ENCODE measurements at places on chromosomes 4 and X.
A peak's percentile ranks its signal among the peaks of the same experiment; 100 is the strongest.

GRCh38 chrX:15843960-15844359, 10.7 kb downstream of the AP1S2 start:
- DNase-seq, result no peak

- DNase-seq, result no peak
Observed at GRCh38 chrX:22674932-22675331, 324.8 kb upstream of the DDX53 start.

DNA sequence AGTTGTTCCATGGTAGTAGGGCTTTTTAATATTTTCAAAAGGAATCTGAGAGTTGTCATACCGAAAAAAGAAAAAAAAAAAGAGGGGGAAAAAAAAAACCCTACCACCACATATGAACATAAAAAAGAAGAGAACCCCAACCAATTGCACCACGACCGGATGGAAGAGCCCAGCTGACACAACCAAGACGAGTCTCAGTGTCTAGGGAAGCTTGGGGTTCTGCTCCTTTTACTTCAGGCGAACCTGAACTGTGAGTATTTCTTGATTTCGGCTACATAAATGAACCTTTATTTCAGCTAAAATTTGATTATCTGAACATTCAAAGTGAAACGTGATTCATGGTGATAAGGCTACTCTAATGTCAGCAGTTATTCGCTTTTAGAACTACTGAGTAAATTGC, at the start of gene GPR34:
Gene GPR34, plus strand, starts transcription at position 139 of the 400 bp plus-strand sequence. CDS start 6,661 bp downstream, outside the sequence.
- DNase-seq, result no peak

DNA sequence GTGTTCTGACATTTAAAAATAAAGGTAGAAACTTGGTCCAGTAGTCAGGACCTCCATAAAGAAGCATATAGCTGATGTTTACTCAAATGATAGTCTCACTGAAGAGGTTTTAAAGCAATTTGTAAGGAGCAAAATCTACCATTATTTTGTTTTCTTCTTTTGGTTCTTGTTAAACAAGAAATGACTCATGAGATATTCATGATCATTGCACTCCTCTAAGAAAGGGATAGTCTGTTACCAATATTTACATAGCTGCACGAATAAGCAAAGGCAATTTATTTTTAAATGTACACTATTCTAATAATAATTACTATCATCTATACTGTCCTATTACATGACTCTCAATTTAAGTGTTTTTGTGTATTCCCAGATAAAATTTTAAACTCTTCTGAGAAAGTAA, 397.9 kb downstream of the FAM47B start:
- no peak for DNase-seq

- DNase-seq, result no peak
Observed at GRCh38 chrX:106696502-106696901, 30.0 kb upstream of the RNF128 start.

GRCh38 chr4:124183926-124184325, 528.6 kb downstream of the ANKRD50 start:
- DNase-seq, result no peak

- no peak for DNase-seq
Observed at GRCh38 chr4:24677909-24678308, 93.6 kb upstream of the DHX15 start.

GRCh38 chr4:2418650-2419571, at the start of gene CFAP99:
TSS of gene CFAP99 (plus strand) at chr4:2418955.
- peak; percentile 98 for DNase-seq

- no peak for DNase-seq
Observed at GRCh38 chr4:152479428-152480026, 56.4 kb downstream of the FBXW7 start.

DNA sequence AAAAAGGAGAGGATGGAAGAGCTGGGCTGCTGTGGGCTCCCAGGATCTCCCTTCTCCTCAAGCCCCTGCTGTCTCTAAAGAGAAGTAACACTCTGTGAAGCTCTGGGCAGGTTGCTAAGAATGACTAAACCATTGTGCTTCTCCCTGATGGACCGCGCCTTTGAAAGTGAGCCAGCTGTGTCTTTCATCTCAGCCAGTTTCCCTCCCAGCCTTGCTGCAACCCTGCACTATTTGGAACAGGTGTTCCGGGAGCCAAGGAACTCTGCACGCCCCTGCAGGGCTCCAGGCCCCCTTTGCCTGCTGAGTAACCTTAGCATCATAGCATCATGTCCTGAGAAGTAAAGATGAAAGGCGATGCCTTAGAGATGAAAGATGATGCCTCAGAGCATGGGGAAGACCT, 39.7 kb downstream of the SMIM20 start:
- DNase-seq, result no peak

GRCh38 chr4:2298532-2298991, 36.7 kb upstream of the MXD4 start:
- DNase-seq, result peak; percentile 38

- no peak for DNase-seq
Observed at GRCh38 chrX:40424259-40424658, 156.5 kb upstream of the ATP6AP2 start.

- DNase-seq, result no peak
Observed at GRCh38 chr4:149008415-149009025, 566.3 kb upstream of the NR3C2 start.

- DNase-seq, result peak; percentile 20
Observed at GRCh38 chr4:168849030-168849675, 160.9 kb downstream of the CBR4 start.

DNA sequence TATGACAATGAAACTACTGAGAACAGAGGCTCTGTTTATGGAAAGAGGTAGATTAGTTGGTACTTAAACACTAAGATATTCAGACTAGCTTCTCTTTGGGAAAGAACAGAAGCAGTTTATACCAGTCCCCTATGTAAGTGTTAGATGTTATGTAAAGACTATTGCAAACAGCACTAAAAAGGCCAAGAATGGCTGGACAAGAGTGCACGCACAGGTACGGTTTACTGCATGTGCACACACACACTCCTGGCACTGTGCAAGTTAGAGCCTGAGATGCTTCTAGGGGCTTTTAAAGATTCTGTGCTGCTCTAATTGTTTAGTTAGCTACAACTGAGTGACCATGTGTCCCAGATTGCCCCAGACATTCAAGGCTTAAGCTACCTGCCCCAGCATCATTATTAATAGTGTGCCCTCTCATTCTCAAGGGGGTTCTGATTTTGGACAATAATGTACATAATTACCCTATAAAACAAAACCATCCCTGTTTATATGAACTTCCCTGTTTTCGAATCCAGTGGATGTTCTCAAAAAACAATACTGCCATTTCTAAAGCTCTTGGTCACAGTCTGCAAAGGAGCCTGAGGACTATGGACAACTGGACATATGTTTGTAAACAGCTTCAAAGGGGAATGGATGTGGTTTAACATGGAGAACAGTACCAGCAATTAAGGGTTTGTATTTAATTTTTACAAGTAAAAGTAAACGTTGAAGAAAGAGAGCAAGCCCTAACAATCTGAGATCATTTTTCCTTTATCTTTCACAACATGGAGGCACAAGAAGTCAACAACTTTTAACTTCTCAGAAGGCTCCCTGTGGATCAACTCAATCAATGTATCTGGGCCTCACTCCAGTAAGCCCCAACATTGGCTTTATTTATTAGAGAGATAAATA, 2.0 kb downstream of the SETD7 start:
- DNase-seq, result no peak

GRCh38 chr4:23333946-23334878, 555.6 kb downstream of the PPARGC1A start:
- no peak for DNase-seq

- no peak for DNase-seq
Observed at GRCh38 chrX:47583240-47583861, 1.1 kb downstream of the TIMP1 start.

DNA sequence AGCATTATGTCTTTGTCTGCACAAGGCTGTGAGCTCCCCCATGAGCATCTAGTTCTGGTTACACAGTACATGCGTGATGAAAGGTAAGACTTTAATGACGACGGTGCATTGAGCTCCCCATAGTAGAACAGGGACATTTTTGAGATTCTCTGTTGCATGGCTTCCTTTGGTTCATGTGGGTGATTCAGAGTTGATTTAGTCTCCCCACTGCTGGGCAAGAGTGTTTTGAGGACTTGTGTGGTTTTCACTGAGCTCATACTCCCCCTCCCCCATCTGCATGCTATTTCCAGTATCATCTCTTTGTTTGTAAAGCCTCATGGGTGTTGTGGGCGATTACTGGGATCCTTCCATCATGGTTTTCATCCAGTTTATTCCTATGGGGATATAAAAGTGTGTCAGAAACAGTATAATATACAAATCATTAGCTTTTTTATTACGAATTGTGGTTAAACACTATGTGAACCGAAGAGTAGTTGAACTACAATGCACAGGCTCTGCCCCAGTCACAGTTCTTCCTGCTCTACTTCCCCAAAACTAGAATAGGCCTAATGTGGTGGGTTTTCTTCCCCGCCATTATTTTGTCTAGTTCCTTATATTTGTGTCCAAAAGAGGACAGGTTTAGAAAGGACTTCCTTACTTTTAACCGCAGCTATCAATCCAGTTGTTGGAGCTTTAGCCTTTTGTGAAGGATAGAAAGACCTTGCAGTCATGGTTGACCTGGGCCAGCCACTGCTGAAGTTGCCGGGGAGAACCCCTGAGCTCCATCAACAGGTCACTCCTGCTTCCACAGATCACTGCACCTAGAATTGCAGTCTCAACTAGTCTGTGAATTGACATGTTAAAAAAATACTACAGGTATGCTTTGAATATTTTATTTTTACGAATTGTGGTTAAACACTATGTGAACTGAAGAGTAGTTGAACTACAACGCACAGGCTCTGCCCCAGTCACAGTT, 30.4 kb downstream of the KIT start:
- DNase-seq, result no peak

- DNase-seq, result no peak
Observed at GRCh38 chrX:39157796-39158195, 356.5 kb downstream of the MID1IP1 start.

DNA sequence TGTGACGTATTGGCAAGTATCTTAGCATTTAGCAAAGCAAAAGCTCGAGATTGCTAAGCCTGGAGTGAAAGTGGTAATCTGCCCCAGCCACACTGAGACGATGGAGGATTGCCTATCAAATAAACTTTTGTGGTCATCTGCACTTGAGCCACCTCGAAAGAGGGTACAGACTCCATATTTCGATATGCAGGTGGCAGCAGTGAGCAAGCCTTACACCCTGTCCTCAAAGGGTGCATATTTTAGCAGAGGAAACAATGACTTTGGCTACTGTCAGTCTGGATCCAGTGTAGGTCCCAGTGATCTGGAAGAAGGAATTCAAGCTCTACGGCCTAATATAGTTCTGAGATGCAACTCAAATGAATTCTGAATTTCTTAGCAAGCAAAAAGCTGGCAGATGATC, 153.9 kb downstream of the ATG4A start:
- no peak for DNase-seq

GRCh38 chrX:34770511-34770910, 113.4 kb upstream of the TMEM47 start:
- DNase-seq, result no peak

DNA sequence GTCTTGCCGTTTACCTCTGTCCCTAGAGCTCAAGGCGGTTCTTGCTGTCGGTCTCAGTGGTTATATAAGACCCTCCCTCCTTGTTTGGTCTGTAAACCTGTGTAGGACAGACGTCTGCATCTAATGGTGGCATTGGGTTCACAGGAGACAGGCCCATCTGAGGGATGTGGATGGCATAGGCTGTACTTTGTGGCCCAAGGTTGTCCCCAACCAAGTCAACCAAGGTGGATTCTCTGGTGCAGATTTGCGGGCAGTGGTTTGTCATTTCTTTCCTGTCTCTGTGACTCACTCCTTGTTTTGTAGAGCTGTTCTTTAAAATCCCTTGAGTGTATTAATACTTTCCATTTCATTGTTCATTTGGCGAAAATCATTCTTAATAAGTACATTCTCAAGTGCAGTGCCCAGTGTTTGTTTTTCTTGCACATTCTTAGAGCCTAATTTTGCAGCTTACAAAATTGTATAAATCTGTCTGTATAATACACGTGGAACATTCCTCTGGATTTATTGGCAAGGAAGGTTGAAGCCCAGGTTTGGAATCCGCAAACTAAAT, 68.0 kb upstream of the TLR2 start:
- no peak for DNase-seq

GRCh38 chrX:111850975-111851374, 25.0 kb upstream of the TRPC5OS start:
- DNase-seq, result no peak

- DNase-seq, result peak; percentile 61
Observed at GRCh38 chrX:130109429-130110378, 593 bp downstream of the ELF4 start.

GRCh38 chr4:83606460-83606859, 70.6 kb downstream of the GPAT3 start:
- DNase-seq, result no peak

DNA sequence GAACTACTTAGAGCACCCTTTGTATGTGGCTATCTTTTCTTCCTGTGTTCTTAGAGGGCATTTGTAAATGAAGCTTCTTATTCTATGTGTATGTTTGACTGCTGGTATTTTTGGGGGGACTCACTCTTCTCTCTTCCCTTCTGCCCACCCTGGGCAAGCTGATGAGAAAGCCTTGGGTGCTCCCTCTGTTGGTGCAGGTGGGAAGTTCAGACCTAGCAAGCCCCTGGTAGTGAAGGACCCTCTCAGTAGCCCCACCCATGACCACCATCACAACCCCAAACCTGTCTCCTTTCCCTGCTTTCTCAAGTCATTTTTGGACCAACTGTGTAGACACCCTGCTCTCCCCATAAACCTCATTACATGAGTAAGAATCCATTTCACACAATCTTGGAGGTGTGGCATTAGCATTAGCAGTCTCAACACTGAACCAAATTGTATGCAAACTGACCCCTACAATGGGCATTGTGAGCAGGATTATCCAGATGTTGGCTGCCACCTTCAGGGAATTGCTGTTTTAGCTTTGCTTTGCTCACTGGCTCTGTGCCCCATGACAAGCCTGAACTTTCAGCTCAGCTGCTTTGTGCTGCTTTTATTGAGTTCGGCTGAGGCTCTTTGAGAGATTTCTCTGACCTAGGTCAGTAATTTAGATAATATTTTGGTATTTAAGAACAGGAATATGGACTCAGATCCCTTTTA, 27.9 kb downstream of the TRIM61 start:
- DNase-seq, result no peak

GRCh38 chr4:36385951-36386571, 104.6 kb downstream of the DTHD1 start:
- DNase-seq, result no peak

DNA sequence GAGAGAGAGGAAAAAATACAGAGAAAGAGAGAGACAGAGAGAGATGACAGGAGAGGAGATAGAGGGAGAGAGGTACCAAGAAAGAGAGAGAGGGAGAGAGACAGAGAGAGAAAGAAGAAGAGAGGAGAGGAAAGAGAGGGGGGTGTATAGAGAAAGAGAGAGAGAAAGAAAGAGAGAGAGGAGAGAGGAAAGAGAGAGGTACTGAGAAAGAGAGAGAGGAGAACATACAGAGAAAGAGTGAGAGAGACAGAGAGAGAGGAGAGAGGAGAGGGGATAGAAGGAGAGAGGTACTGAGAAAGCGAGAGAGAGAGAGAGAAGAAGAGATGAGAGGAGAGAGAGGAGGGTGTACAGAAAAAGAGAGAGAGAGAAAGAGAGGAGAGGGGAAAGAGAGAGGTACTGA, 269.4 kb downstream of the CRLF2 start:
- no peak for DNase-seq
